ENCODE measurements at places on chromosomes 2 and 18.

DNA sequence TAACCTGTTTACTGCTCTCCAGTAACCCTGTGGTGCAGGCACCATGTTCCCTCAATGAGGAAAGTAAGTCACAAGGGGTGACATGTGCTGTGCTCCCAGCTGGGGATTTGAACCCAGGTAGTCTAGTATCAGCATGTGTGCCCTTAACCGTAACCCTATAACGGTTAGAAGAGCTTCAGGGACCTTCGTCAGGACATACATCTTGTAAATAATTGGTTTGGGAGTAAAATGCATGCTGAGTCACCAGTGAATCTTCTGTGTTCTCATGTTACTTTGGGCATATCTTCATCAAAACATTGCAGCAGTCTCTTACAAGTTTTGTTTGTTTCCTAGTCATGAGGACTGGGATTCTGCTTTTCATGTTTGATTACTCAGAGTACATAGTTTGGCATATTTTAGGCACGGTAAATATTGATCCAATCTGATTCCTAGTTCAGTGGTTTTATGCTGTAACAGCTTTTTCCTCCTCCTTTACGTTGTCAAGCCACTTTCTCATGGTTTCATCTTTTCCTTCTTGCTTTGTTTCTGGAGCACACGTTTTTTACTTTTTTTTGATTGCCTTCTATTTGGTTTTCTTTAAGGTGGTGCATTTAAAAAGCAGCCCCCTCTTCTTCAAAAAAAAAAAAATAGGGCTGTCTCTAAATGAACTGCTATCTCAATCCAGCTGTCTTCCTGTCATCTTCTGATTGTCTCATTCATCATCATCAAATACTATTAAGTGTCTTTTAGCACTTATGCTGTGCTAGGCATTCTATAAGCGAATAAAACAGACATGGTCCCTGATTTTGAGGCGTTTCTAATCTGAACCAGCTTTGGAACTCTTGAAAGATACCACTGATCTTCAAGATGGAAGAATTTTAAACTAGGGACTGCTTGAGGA, 50.4 kb downstream of the CLIP4 start:
- DNase-seq = no peak

- no peak for DNase-seq
Measured at GRCh38 chr18:74679006-74679678, 81.5 kb downstream of the ZNF407 start.

DNA sequence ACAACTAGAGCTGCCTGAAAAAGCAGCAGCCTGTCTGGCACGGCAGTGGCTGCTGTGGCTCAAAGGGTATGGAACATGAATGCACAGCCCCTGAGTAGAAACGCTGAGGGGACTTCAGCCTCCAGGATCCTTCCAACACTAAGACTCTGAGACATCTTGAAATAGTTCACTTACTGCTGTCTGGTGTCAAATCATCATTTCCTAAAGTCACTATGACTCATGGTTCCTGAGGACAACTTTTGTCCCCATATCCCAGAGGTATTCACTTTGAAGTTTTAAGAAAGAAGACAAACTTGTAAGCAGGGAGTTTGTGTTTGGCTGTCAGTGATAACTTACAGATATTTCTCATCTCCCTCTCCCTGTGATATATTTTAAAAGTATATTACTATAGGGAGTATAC, 33.3 kb upstream of the NEB start:
- no peak for DNase-seq

GRCh38 chr2:121898483-121898882, 143.0 kb downstream of the TSN start:
- no peak for DNase-seq

DNA sequence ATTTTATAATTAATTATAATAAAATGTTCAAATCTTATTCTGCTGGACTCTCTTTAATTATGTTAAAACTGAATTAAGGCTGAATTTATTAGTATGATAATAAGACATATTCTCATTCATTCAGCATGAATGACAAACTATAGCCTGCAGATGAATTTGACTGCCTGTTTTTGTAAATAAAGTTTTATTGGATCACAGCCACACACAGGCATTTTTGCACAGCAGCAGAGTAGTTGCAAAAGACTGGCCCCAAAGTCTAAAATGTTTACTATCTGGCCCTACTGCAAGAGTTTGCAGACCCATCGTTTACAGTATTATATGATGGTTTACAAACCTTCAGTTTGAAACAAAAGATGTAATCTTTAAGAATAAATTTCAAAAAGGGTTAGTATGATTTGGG, 58.6 kb downstream of the RMDN2 start:
- DNase-seq = no peak

GRCh38 chr18:68740966-68741365, 26.1 kb upstream of the TMX3 start:
- no peak for DNase-seq

- DNase-seq = no peak
Measured at GRCh38 chr2:186183406-186183805, 302.7 kb upstream of the ZC3H15 start.

DNA sequence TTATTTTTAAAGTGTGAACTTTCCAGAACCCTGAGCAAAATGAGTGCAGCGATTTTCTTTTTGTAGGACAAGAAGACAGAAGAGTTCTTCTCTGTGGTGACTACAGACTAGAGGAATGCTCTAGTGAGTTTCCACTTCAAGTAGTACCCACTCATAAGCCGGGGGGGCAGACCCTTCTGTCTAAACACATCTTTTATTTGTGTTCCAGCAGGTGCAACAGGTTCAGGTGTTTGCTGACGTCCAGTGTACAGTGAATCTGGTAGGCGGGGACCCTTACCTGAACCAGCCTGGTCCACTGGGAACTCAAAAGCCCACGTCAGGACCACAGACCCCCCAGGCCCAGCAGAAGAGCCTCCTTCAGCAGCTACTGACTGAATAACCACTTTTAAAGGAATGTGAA, 25.2 kb downstream of the PTRHD1 start:
- no peak for DNase-seq

GRCh38 chr2:66890166-66890742, 455.3 kb downstream of the MEIS1 start:
- no peak for DNase-seq

- no peak for DNase-seq
Measured at GRCh38 chr2:28516950-28517349, 21.1 kb downstream of the PLB1 start.

DNA sequence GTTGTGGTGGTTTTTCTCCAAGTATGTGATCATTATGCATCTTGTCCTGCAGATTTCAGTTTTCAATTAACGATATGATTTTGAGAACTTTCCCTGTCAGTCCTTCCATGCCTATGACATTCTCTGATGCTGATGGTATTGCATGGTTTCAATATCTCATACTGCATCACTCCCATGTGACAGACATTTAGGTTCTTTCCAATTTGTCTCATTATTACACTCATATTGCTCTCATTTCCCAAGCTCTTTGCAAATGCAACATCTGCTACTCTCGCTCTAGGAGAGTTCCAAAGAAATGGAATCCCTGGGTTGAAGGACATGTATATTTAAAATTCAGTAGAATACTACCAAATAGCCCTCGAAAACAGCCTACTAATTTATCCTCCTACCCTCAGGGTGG, 125.5 kb downstream of the MARCHF4 start:
- DNase-seq = no peak

- no peak for DNase-seq
Measured at GRCh38 chr2:234139755-234140154, 89.3 kb downstream of the SPP2 start.

DNA sequence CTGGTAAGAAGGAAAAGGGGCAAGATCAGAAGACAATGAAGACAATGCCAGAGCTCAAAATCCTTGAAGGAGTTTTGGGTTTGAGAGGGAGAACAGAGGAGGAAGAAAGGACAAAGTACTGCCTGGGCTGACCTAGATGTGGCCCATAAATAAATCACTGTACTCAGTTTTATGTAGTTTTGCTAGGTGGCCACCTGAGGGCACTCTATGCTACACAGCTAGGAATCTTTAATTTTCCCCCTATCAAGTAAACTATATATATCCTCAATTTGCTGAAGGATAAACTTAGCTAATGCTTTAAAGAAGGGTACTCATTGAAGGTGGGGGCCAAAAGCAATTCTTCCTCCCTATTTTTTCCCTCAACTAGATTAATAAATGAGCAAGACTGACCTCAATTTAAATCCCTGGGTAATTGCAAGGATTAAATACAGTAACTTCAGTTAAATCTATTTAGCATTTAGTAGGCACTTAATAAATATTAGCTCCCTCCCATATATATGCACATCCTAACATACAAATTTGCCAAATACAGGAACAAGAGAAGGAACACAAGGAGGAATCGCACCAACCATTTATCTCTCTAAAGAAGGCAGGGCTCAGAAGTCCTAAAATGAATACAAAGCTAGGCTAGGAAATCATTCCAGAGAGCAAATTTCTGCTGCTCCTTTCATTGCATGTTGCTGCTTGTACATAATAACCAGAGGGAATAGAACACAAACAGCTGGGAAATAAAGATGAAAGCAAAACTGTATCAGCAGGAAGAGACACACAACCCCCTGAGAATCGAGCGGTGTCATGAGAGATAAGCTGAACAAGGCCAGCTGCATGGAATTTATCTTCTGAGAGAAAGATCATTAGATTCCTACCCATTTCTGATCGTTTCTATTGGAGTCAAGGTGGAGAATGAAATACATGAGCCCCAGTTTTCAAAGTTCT, 540.1 kb downstream of the NRXN1 start:
- no peak for DNase-seq

- DNase-seq = no peak
Measured at GRCh38 chr2:20635113-20635510, 15.8 kb downstream of the HS1BP3 start.

GRCh38 chr18:13178976-13179375, 39.6 kb upstream of the LDLRAD4 start:
- no peak for DNase-seq

DNA sequence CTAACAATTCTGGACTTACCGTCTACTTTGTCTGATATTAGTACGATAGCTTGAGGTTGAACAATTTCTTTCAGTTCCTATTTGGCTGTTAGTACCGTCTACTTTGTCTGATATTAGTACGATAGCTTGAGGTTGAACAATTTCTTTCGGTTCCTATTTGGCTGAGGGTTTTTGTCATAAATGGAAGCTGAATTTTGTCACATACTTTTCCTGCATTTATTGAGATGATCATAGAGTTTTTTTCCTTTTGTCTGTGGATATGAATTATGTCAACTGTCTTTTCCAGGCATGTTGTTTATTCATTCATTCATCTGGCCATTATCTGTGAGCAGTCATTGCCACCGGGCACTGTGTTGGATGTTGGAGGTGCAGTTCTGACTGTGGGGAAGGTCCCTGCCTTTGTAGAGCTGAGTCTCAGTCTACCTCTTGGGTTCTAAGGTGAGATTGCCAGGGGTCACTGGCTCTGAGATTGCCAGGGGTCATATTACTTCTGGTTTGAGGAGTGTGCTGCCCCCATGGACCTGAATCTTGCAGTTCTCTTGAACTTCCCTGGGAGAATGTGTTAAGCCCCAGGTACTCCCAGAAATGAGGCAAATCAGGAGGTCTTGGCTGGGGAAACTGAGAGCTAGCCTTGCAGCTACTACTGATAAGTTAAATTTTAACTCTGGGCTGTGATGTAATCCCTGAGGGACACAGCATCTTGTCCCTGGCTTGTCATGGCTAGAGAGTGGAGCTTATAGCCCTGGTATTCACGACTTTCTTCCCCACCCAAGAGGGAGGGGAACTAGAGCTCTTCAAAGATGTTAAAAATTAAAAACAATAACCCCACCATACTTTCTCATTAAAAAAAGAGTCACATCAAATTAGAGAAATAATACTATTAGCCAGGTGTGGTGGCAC, 89.1 kb upstream of the MBOAT2 start:
- no peak for DNase-seq

GRCh38 chr2:102337012-102337411, 18.6 kb upstream of the IL18R1 start:
- no peak for DNase-seq

DNA sequence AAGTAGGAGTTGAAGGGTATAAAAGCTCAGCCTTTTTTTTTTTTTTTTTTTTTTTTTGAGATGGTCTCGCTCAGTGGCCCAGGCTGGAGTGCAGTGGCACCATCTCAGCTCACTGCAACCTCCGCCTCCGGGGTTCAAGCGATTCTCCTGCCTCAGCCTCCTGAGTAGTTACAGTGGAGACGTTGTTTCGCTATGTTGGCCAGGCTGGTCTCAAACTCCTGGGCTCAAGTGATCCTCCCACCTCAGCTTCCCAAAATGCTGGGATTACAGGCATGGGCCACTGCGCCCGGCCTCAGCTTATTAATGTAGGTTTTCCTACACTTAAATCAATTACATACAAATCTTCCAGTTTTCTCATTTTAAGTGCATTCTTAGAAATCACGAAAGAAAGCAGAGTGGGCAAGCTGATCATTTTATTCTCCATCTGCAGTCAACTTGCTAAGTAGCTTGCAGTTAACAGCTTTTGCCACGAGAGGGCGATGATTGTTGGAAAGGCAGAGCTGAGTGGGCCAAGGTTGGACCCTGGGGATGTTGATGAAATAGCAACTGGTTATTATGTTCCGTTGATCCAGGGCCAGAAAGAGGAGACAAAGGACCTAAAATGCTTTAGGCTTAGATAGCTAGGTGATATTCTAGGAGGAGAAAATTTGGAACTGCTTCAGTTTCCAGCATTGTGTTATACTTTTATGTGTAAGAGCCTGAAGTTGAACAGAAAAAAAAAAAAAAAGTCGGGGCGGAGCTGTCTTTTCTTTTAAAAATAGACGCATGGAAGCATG, 234.4 kb upstream of the EPAS1 start:
- peak; percentile 48 for DNase-seq

DNA sequence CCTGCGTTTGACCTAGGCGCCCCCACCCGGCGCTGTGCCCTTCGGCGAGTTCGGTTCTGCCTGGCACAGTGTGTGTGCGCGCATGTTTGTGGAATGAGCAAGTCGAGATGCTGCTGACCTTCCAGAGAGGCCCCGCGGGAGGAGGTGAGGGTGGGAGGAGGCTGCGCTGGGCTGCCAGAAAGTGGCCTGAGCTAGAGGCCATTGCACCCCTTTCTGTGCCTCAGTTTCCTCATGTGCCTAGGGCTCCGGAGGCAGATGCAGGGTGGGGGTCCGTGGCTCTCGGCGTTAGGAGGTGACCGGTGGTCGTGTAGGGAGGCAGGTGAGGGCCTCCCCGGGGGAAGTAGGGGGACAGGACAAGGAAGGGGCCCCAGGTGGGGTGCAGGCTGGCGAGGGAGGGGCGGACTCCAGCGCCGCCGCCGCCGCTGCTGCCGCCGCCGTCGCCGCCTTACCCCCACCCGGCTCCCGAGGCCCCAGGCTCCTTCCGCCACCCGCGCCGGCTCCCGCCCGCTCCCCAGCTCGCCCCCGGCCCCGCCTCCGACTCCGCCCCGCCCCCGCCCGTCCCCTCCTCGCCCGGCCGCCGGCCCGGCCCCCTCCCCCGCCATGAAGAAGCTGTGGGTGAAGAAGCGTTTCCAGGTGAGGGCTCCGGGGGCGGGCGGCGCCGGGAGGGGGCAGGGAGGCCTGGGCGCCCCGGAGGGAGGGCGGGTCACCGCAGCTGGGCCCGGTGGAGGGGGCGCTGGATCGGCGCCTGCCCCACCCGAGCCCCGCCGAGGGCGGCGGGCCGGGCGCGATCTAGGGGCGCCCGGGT, 7.0 kb downstream of the SPEG start:
- no peak for DNase-seq
